Activated T-cell treated with anti-CD3 and anti-CD28 coated beads, Interleukin-2, amount 50 U/mL, for 72 hours (primary cell): ENCODE measurements at places on chromosomes 4 and X. TPM values are rescaled to one million over a fixed set of nuclear protein-coding genes. Genes with fewer than 3 reads are reported as not detected.
A peak's percentile ranks its signal among the peaks of the same experiment; 100 is the strongest.

GRCh38 chr4:139526928-139527327 is 29.1 kb downstream of the SETD7 start:
- DNase-seq = no peak
- H3K36me3 ChIP-seq = peaks cover 2% of the 10 kb centered on the region
- no peak overlapping the region for H3K27ac ChIP-seq
- H3K4me3 ChIP-seq = no peak overlapping the region
- H3K4me1 ChIP-seq = no peaks in the 10 kb centered on the region
- H3K27me3 ChIP-seq = no peaks in the 10 kb centered on the region

- H3K27ac ChIP-seq = no peak overlapping the region
- H3K27me3 ChIP-seq = peaks cover 10% of the 10 kb centered on the region
- peaks cover 6% of the 10 kb centered on the region for H3K4me1 ChIP-seq
- H3K36me3 ChIP-seq = peaks cover 3% of the 10 kb centered on the region
- DNase-seq = no peak
Measured at GRCh38 chrX:39513836-39514235, 583.9 kb downstream of the BCOR start.

- H3K4me3 ChIP-seq = no peak overlapping the region
- no peaks in the 10 kb centered on the region for H3K4me1 ChIP-seq
- no peaks in the 10 kb centered on the region for H3K36me3 ChIP-seq
- H3K27ac ChIP-seq = no peak overlapping the region
- no peak for DNase-seq
Measured at GRCh38 chr4:82240410-82240809, 133.4 kb downstream of the HNRNPD start.

GRCh38 chrX:151679798-151680402 is 15.4 kb upstream of the PRRG3 start:
- no peak overlapping the region for H3K27ac ChIP-seq
- H3K4me3 ChIP-seq = no peak overlapping the region
- no peaks in the 10 kb centered on the region for H3K36me3 ChIP-seq
- no peaks in the 10 kb centered on the region for H3K4me1 ChIP-seq

- H3K27me3 ChIP-seq = peaks cover 3% of the 10 kb centered on the region
- DNase-seq = no peak
- no peaks in the 10 kb centered on the region for H3K36me3 ChIP-seq
- H3K4me3 ChIP-seq = no peak overlapping the region
- H3K27ac ChIP-seq = no peak overlapping the region
Measured at GRCh38 chr4:11900359-11900758, 471.7 kb upstream of the HS3ST1 start.

DNA sequence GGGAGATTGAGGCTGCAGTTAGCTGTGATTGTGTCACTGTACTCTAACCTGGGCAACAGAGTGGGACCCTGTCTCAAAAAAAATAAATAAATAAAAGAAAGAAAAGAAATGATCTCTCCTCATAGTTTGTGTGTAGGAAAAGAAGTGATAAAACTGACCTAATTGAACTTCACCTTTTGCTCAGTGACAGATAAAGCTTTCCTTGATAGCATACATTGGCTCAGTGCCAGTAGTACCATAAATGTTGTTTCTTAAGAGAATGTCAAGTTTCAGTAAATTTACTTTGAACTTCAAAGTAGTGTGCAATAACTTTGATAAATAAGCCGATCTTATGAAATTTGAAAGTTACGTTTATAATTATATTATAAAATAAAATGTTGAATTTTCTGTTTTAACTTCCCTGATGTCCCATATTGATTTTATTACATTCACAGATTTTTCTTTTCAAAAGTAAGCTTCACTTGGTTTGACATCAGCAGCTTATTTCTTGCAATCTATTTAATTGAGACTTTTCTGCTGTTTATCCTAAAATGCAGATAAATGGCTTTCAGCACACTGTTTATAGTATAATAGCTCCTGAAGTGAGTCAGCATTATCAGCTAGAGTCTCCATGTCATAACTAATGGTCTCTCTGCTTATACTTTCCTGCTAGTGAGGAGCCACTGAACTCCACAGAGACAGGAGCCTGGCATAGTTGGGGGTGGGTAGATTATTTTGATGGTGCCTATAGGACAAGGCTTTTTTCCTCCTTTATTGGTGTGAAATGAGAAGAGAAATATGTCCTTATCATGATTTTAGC is 330.1 kb downstream of the BMPR1B start:
- H3K27ac ChIP-seq = no peak overlapping the region
- peaks cover 26% of the 10 kb centered on the region for H3K4me1 ChIP-seq
- DNase-seq = no peak

- no peak overlapping the region for H3K27ac ChIP-seq
- H3K27me3 ChIP-seq = no peaks in the 10 kb centered on the region
- DNase-seq = no peak
- H3K36me3 ChIP-seq = no peaks in the 10 kb centered on the region
Measured at GRCh38 chr4:124202099-124202498, 510.4 kb downstream of the ANKRD50 start.

- H3K27ac ChIP-seq = no peak overlapping the region
- H3K4me3 ChIP-seq = no peak overlapping the region
- peaks cover 8% of the 10 kb centered on the region for H3K4me1 ChIP-seq
- DNase-seq = no peak
Measured at GRCh38 chrX:119728487-119728886, 29.9 kb upstream of the SOWAHD start.

DNA sequence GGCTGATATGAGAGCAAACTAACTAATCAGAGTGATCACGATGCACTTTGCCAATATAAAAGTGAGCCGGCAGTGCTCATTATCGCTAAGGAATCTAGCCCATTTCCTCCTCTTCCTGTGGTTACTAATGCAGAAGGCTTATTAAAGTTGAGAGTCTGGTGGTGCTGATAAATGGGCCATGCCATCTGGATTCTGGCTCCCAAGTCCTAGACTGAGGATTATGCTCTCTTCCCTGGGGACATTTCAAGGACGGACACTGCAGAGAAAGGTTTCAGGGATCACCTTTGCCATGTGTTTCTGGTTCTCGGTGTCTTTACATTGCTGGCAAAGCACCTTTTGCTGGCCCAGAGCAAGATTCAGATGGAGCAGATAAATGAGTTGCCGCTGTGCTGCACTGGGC is 85.3 kb downstream of the RTL5 start:
- peaks cover 48% of the 10 kb centered on the region for H3K27me3 ChIP-seq
- H3K4me3 ChIP-seq = no peak overlapping the region
- H3K27ac ChIP-seq = no peak overlapping the region
- no peaks in the 10 kb centered on the region for H3K36me3 ChIP-seq
- H3K4me1 ChIP-seq = no peaks in the 10 kb centered on the region
- no peak for DNase-seq

DNA sequence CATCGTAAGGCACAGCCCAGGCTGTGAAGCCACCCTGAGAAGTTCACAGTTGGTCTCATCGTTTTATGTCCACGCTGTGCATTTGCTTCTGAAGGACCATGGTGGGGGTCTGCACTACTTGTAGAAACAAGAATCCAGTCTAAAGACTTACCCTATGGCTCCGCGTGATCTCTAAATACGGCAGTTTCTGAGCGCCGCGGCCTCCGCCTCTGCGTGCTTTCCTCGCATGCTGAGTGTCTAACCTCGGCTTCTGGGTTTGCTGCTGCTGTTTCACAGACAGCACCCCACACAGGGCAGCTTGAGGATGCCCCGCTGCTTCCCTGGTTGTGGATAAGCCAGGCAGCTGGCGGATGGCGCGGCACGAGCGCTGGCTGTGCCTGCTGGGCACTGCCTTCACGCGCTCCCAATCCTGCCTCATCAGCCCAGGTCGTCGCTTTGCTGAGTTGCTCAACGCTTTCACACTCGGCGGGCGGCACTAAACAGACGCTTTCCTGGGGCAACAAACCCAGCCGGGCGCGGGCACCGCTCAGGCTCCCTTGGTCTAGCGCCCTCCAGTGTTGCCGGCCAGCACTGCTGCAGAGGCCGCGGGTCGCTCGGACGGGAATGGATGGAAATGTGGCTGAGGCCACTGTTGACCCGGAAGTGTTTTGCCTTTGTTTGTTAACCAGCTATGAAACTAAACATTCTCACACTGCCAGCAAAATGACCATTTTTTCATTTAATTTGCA is 39.2 kb downstream of the FGFRL1 start:
- H3K4me1 ChIP-seq = peaks cover 11% of the 10 kb centered on the region
- peaks cover 14% of the 10 kb centered on the region for H3K27me3 ChIP-seq
- no peak overlapping the region for H3K27ac ChIP-seq
- no peak for DNase-seq
- no peak overlapping the region for H3K4me3 ChIP-seq

GRCh38 chr4:26020083-26020668 is 106.2 kb downstream of the SMIM20 start:
- H3K4me1 ChIP-seq = no peaks in the 10 kb centered on the region
- H3K27ac ChIP-seq = peak overlapping the region; percentile 50
- H3K27me3 ChIP-seq = peaks cover 54% of the 10 kb centered on the region
- peak; percentile 14 for DNase-seq

GRCh38 chr4:78581618-78582017 is 30.0 kb downstream of the ANXA3 start:
- H3K4me1 ChIP-seq = no peaks in the 10 kb centered on the region
- H3K27me3 ChIP-seq = peaks cover 7% of the 10 kb centered on the region
- no peak overlapping the region for H3K4me3 ChIP-seq
- no peaks in the 10 kb centered on the region for H3K36me3 ChIP-seq
- no peak overlapping the region for H3K27ac ChIP-seq

DNA sequence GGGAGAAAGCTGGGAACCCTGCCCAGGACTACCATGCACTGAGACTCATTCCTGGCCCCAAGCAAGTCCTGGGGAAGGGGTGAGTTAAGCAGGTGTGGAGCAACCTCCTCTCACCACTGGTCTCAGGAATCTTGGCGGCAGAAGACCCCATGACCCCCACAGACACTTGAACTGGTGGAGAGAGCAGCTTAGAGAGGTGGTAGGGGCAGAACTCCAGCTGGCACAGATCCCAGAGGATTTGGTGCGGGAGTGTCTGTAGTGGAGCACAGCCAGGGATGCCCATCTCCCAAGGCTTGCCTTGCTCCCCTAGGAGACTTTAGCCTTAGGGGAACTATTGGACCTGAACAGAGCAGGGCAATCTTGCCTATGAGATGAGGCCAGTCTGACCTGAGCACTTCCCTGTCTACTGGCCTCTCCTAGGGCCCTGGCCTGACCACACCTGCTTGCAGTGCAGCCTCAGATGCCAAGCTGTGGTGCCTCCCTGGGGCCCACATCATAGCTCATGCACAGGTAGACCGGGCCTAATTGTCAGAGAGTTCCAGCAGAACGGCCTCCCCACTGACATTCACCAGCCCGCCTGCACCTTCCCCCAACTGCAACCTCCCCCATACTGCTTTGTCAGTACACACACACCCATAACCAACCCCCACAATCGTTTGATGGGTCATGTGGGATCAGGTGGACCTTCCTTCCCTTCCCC is 78.0 kb downstream of the NAA11 start:
- no peak overlapping the region for H3K27ac ChIP-seq
- DNase-seq = no peak

DNA sequence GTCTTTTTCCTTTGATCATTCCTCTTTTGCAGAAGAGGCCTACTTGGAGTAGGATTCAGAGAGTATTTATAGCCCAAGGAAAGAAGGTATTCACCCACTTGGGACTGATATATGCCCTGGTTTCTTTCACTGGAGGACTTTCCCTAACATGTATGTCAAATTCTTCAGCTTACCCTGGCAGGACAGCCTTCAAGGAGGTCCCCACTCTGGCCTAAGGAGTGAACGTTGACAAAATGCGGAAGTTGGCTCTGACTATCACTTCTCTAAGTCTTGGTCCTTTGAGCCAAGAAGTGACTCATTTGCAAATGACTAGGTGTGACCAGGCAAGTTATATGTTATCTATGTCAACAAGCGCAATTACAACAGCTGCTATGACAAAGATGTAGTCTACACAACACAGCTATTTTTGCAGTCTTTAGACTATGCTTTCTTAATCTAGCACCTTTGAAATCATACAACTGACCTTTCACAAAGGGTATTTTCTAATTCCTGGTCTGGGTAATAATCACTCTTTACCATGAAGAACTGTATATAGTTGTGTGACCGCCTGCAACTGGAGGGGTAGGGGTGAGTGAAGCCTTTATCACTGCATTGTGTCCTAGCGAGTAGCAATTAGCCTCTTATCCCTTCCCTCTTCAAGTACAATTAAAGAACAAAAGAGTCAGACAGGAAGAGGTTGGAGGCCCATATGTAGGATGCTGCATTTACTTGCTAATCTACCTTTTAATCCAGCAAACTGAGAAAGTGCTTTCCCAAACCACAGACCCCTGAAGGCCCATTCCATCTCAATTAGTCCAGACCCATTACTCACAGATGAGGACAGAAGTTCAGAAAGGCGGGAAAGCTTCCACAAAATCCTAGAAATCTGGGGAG is 50.1 kb downstream of the RASGEF1B start:
- H3K36me3 ChIP-seq = no peaks in the 10 kb centered on the region
- H3K27ac ChIP-seq = peak overlapping the region; percentile 21
- DNase-seq = peak; percentile 12
- peaks cover 21% of the 10 kb centered on the region for H3K4me1 ChIP-seq
- no peak overlapping the region for H3K4me3 ChIP-seq

- DNase-seq = no peak
- no peaks in the 10 kb centered on the region for H3K4me1 ChIP-seq
- H3K27me3 ChIP-seq = peaks cover 49% of the 10 kb centered on the region
- no peak overlapping the region for H3K4me3 ChIP-seq
- H3K36me3 ChIP-seq = no peaks in the 10 kb centered on the region
Measured at GRCh38 chrX:75892749-75893148, 107.7 kb upstream of the MAGEE2 start.

- H3K4me1 ChIP-seq = no peaks in the 10 kb centered on the region
- H3K27ac ChIP-seq = no peak overlapping the region
- no peak overlapping the region for H3K4me3 ChIP-seq
- DNase-seq = no peak
Measured at GRCh38 chr4:182699795-182700194, 217.4 kb downstream of the DCTD start.

- no peak overlapping the region for H3K27ac ChIP-seq
- peaks cover 7% of the 10 kb centered on the region for H3K36me3 ChIP-seq
- no peak overlapping the region for H3K4me3 ChIP-seq
- no peak for DNase-seq
Measured at GRCh38 chr4:8219236-8219635, 20.1 kb downstream of the SH3TC1 start.

- H3K36me3 ChIP-seq = no peaks in the 10 kb centered on the region
- no peak overlapping the region for H3K4me3 ChIP-seq
- DNase-seq = no peak
- H3K27me3 ChIP-seq = peaks cover 25% of the 10 kb centered on the region
- H3K27ac ChIP-seq = no peak overlapping the region
- H3K4me1 ChIP-seq = peaks cover 10% of the 10 kb centered on the region
Measured at GRCh38 chr4:55181010-55182005, 55.9 kb upstream of the KDR start.

MND1 gene
- 29.8 TPM for total RNA-seq

PPP4R3C gene
- not detected for total RNA-seq

TIGD2 gene
- total RNA-seq = 3.3 TPM

GRPR gene
- total RNA-seq = not detected

MFAP3L gene
- total RNA-seq = 1.2 TPM

VCX gene
- total RNA-seq = not detected

PCDH18 gene
- not detected for total RNA-seq

CNKSR2 gene
- 7.6 TPM for total RNA-seq

RASGEF1B gene
- total RNA-seq = 8.6 TPM

COL4A6 gene
- total RNA-seq = not detected
